ENCODE measurements at places on chromosomes 4 and X. TPM values are rescaled to one million over a fixed set of nuclear protein-coding genes. Genes with fewer than 3 reads are reported as not detected.

Gene DCAF8L2
- not detected for total RNA-seq

Gene TEX11
- total RNA-seq, result not detected

Gene SFRP2
- total RNA-seq, result 0.33 TPM

Gene TENM3
- 0.26 TPM for total RNA-seq

Gene FMR1NB
- not detected for total RNA-seq

Gene SPOCK3
- total RNA-seq, result not detected

Gene MAMLD1
- not detected for total RNA-seq

Gene DDX53
- not detected for total RNA-seq

Gene METTL14
- 34.9 TPM for total RNA-seq

Gene TEX13D
- total RNA-seq, result 0.15 TPM

- H3K4me3 ChIP-seq, result no peak overlapping the region
- no peak for DNase-seq
- H3K4me1 ChIP-seq, result no peaks in the 10 kb centered on the region
- H3K27ac ChIP-seq, result no peak overlapping the region
Observed at GRCh38 chr4:161486461-161486860, 677.3 kb downstream of the FSTL5 start.

DNA sequence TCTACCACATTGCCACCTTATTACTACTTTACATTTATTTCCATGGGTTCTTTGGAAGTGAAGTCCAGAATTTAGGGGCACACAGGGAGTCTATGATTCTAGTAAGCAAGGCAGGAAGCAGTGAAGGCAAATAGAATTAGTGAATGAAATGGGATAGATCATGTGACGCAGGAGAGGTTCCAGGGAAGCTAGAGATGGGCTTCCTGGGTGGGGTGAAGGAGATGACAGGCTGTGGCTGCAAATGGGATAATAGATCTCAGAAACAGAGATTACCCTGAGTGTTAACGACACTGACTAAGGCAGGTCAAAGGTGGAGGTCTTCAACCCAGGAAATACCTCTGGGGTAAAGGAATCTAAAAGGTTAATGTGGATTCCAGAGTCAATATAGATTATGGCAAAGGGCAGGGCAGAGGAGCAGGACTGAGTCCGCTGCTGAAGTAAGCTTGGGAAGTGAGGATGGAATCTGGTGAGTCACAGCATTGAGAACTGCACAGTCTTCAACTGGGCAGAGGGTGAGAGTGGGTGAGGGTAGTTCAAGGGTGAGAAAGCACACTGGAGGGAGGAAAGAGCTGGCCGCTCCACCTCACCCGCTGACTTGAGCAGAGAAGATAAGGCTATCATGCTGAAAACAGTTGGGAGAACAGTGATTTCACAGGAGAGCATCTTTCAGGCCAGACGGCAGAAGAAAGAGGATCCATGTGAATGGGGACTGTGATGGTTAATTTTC lies 70.8 kb downstream of the ANXA3 start:
- no peak overlapping the region for H3K4me3 ChIP-seq
- H3K36me3 ChIP-seq, result no peaks in the 10 kb centered on the region
- H3K27ac ChIP-seq, result no peak overlapping the region
- DNase-seq, result no peak

DNA sequence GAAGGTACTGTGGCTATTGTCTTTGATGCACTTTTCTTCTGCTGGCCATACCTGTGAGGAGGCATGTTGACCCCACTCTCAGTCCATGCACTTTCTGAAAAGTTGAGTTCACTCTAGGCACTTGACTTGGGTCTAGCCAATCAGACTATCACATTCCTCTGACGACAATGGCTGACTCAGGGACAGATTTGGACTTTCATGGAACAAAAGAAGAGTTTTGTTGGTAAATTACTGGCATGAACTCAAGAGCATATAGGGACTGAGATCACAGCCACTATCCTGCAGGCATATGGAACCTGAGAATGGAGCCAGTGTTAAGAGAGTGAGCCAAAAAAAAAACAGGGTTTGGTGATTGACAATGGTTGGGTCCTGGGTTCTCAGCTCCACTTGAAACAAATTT lies 24.6 kb upstream of the CXCL6 start:
- no peak for DNase-seq
- no peaks in the 10 kb centered on the region for H3K36me3 ChIP-seq
- H3K27ac ChIP-seq, result no peak overlapping the region
- H3K4me3 ChIP-seq, result no peak overlapping the region
- H3K27me3 ChIP-seq, result no peaks in the 10 kb centered on the region

DNA sequence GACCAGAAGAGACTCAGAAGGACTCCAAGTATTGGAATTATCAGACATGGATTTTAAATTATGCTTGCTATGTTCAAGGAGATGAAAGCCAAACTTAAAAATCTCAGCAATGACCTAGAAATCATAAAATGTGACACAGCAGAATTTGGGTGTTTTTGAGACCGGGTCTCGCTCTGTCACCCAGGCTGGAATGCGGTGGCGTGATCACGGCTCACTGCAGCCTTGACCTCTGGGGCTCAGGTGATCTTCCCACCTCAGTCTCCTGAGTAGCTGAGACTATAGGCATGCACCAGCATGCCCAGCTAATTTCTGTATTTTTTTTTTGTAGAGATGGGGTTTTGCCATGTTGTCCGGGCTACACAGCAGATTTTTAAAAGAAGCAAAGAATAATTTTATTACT lies 12.7 kb downstream of the TAB3 start:
- no peaks in the 10 kb centered on the region for H3K4me1 ChIP-seq
- H3K27me3 ChIP-seq, result no peaks in the 10 kb centered on the region
- no peaks in the 10 kb centered on the region for H3K36me3 ChIP-seq
- H3K4me3 ChIP-seq, result no peak overlapping the region
- no peak for DNase-seq

DNA sequence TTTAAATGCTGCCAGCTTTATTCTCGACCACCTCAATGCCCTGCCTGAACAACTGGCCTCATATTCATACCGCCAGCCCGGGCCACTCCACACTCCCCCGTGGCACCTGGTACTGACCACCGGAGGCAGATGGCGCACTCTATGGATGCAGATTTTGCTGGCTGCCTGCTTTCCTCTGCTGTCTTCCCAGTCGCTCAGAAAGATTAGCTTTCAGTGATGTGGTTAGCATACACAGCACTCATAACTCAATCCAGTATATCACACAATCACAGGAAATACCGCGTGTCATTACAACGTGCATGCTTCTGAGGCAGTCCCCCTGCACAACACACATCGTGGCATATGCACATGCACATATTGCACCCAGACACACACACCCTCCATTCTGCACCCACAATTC lies 147.2 kb upstream of the BCOR start:
- H3K4me1 ChIP-seq, result no peaks in the 10 kb centered on the region
- no peaks in the 10 kb centered on the region for H3K36me3 ChIP-seq
- no peaks in the 10 kb centered on the region for H3K27me3 ChIP-seq

- DNase-seq, result peak; percentile 17
- H3K27ac ChIP-seq, result peak overlapping the region; percentile 57
- H3K27me3 ChIP-seq, result no peaks in the 10 kb centered on the region
Observed at GRCh38 chr4:156201050-156201449, 247.4 kb upstream of the CTSO start.

- H3K4me3 ChIP-seq, result no peak overlapping the region
- no peaks in the 10 kb centered on the region for H3K36me3 ChIP-seq
- H3K27ac ChIP-seq, result no peak overlapping the region
- H3K27me3 ChIP-seq, result no peaks in the 10 kb centered on the region
Observed at GRCh38 chr4:13920111-13920875, 292.8 kb upstream of the BOD1L1 start.

DNA sequence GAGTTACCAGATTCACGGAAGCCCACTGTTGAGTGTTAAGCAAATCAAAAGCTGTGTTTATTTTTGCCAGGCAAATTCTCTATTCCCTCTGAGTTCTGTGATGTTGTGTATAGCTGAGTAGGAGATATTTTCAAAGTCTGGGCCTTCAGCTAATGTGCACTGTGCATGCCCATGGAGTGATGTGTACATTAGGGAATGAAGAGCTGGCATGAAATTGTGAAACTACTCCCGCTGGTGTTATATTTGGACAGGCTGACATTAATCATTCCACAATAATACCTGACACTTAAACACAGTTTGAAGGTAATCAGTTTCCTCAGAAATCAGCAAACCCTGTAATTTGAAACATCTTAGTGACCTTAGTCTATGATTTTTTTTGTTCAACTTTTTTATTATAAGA lies 88.1 kb upstream of the MBNL3 start:
- H3K36me3 ChIP-seq, result no peaks in the 10 kb centered on the region
- no peaks in the 10 kb centered on the region for H3K4me1 ChIP-seq
- H3K4me3 ChIP-seq, result no peak overlapping the region
- H3K27me3 ChIP-seq, result no peaks in the 10 kb centered on the region
- no peak overlapping the region for H3K27ac ChIP-seq

DNA sequence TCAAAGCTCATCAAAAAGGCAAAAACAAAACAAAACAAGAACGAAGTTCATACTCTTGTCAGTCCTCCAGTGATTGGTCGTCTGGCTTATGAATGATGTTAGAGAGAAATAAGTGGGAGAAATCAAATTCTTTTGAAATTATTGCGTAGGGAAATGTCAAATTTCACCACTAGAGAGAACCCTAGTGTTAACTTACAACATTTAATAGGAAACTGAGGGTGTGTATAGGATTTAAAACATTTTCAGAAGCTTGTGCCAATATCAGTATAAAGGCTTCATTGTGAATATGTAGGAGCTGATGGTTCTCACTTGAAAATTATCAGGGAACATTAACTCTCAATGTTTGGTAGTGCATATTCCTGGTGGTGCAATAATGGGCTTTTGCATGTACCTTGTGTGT lies 17.4 kb downstream of the ADH6 start:
- no peaks in the 10 kb centered on the region for H3K36me3 ChIP-seq
- H3K27me3 ChIP-seq, result no peaks in the 10 kb centered on the region
- no peak overlapping the region for H3K4me3 ChIP-seq
- DNase-seq, result no peak

- no peaks in the 10 kb centered on the region for H3K4me1 ChIP-seq
- no peak overlapping the region for H3K27ac ChIP-seq
- no peaks in the 10 kb centered on the region for H3K27me3 ChIP-seq
- no peaks in the 10 kb centered on the region for H3K36me3 ChIP-seq
Observed at GRCh38 chrX:22660756-22661155, 339.0 kb upstream of the DDX53 start.

DNA sequence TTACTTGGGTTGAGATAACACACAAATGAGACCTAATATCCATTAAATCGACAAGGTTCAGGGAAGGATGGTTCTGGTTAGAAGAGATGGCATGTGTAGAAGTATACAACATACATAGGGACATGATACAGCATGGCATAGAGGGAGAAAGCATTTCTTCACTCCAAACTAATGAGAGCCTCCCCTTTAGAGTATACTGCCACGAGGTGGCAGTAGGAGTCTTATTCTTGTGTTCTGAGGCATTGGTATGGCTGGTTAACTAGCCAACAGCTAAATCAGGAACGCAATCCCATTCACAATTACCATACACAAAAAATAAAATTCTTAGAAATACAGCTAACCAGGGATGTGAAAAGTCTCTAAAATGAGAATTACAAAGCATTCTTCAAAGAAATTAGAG lies 29.1 kb upstream of the TRO start:
- H3K4me1 ChIP-seq, result no peaks in the 10 kb centered on the region
- no peaks in the 10 kb centered on the region for H3K36me3 ChIP-seq
- no peak overlapping the region for H3K4me3 ChIP-seq
- no peak for DNase-seq
- H3K27ac ChIP-seq, result no peak overlapping the region

DNA sequence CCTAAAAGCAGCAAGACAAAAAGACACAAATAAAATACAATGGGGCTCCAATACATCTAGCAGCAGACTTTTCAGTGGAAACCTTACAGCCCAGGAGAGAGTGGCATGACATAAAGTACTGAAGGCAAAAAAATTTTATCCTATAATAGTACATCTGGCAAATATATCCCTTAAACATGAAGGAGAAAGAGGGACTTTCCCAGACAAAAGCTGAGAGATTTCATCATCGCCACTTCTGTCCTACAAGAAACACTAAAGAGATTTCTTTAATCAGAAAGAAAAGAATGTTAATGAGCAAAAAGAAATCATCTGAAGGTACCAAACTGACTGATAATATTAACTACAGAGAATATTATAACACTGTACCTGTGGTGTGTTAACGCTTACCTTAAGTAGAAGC lies 86.4 kb downstream of the ANKRD17 start:
- no peak overlapping the region for H3K27ac ChIP-seq
- no peak for DNase-seq
- no peaks in the 10 kb centered on the region for H3K4me1 ChIP-seq

DNA sequence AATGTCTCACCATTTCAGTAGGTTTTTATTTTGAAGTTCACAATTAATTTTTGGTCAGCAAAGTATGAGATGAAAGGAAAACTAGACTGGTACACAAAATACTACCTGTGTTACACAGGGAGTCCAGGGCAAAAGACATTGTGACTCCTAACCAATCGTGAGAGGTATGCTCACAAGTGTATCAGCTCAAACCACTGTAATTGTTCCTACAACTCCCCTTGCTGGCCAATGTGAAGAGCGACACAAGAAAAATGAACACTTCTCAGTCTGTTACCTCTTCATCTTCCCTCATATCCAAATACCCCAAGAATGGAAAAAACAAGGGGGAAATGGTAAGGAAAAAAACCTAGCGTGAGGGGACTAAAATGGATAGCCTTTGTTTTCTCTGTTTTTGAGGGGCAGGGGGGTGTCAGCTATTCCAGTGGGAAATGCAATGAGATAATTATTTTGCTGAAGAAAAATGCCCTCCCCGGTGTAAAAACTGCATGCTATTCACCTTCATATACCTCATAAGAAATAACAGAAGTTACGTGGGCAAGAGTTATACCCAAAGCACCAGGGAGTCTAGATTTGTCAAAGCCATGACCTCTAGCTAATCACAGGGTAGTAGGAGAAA lies 30.6 kb upstream of the NSUN7 start:
- no peaks in the 10 kb centered on the region for H3K27me3 ChIP-seq
- peaks cover 26% of the 10 kb centered on the region for H3K4me1 ChIP-seq

DNA sequence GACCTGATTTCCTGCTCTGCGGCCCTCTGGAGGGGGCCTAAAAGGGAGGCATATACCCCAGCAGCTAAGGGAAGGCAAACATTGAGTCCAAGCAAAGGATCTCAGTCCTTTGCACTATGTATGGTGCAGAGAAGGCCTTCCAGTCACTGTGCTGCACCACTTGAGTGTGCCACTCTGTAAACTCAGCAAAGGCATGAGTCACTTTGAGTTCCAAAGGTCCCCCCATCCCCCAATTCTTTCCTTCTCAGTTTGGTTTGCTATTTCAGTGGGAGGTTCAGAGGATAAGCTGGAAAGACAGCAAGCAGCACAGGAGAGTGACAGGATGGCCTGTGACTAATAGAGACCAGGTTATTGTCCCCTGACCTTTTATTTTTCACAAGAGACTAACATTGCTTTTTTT lies 131.3 kb downstream of the FHDC1 start:
- no peak overlapping the region for H3K27ac ChIP-seq
- H3K4me3 ChIP-seq, result no peak overlapping the region
- no peak for DNase-seq
- H3K4me1 ChIP-seq, result no peaks in the 10 kb centered on the region

DNA sequence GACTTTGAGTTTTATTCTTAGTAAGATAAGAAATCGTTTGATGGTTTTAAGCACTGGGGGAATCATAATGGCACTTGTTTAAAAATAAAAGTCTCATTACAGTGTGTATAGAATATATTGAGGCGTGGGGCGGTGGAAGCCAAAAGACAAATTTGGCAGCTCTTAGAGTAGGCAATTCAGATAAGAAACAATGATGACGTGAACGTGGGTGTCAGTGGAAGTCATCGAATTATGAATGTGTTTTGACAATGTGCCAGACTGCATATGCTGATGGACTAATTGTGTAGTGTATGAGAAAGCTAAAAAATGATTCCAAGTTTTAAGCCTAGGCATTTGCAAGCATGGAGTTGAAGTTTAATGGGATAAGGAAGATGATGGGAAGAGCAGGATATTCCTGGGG lies 35.8 kb downstream of the SPANXD start:
- no peaks in the 10 kb centered on the region for H3K4me1 ChIP-seq
- no peak for DNase-seq
- H3K27me3 ChIP-seq, result no peaks in the 10 kb centered on the region
- H3K36me3 ChIP-seq, result no peaks in the 10 kb centered on the region
